ENCODE measurements at places on chromosomes 6 and 20. TPM values are rescaled to one million over a fixed set of nuclear protein-coding genes. Genes with fewer than 3 reads are reported as not detected.

MYH7B gene
- total RNA-seq = under 0.01 TPM

LKAAEAR1 gene
- total RNA-seq = 0.74 TPM

ZNF165 gene
- total RNA-seq = 0.49 TPM

SLC17A1 gene
- total RNA-seq = not detected

CALHM6 gene
- total RNA-seq = 3.9 TPM

FOXC1 gene
- total RNA-seq = 6.9 TPM

SLC2A4RG gene
- total RNA-seq = 2.5 TPM

TMEM170B gene
- 47.9 TPM for total RNA-seq

ADISSP gene
- total RNA-seq = 19.9 TPM

GNRH2 gene
- total RNA-seq = not detected

OR2J3 gene
- total RNA-seq = not detected

PPP1R14C gene
- total RNA-seq = 48.7 TPM

MCCD1 gene
- not detected for total RNA-seq

SAPCD1 gene
- total RNA-seq = 0.74 TPM

PSORS1C1 gene
- not detected for total RNA-seq

BMP5 gene
- 2.7 TPM for total RNA-seq

PFDN6 gene
- total RNA-seq = 14.3 TPM

BRPF3 gene
- 20.4 TPM for total RNA-seq

GPLD1 gene
- 8.9 TPM for total RNA-seq

ADGB gene
- 0.25 TPM for total RNA-seq

LINC00237 gene
- 2.7 TPM for total RNA-seq

TUBB gene
- total RNA-seq = 989 TPM

COX4I2 gene
- not detected for total RNA-seq

RNF182 gene
- total RNA-seq = 32.2 TPM

LY6G5C gene
- 1.2 TPM for total RNA-seq

CEP57L1 gene
- 52.9 TPM for total RNA-seq

ESR1 gene
- total RNA-seq = under 0.01 TPM

C6orf163 gene
- 6.4 TPM for total RNA-seq

RAB32 gene
- 4.9 TPM for total RNA-seq

BTN1A1 gene
- total RNA-seq = not detected

GABRR1 gene
- total RNA-seq = not detected

SLCO4A1 gene
- 1.7 TPM for total RNA-seq

POM121L2 gene
- not detected for total RNA-seq

RAET1E gene
- not detected for total RNA-seq

OR2B6 gene
- not detected for total RNA-seq

TPD52L2 gene
- 22.6 TPM for total RNA-seq

ADGRB3 gene
- 110 TPM for total RNA-seq

PNPLA1 gene
- 0.25 TPM for total RNA-seq

KIF6 gene
- total RNA-seq = 0.98 TPM

ZKSCAN3 gene
- 11.6 TPM for total RNA-seq

HLA-DQA1 gene
- under 0.01 TPM for total RNA-seq

KIZ gene
- total RNA-seq = 7.4 TPM

Measured in temporal lobe (tissue), 4 donors.